ENCODE measurements at places on chromosomes 6 and 20. TPM values are rescaled to one million over a fixed set of nuclear protein-coding genes. Genes with fewer than 3 reads are reported as not detected.

- no peak for DNase-seq
These were observed 159.1 kb downstream of the TFAP2C start for GRCh38 chr20:56788041-56788670.

DNA sequence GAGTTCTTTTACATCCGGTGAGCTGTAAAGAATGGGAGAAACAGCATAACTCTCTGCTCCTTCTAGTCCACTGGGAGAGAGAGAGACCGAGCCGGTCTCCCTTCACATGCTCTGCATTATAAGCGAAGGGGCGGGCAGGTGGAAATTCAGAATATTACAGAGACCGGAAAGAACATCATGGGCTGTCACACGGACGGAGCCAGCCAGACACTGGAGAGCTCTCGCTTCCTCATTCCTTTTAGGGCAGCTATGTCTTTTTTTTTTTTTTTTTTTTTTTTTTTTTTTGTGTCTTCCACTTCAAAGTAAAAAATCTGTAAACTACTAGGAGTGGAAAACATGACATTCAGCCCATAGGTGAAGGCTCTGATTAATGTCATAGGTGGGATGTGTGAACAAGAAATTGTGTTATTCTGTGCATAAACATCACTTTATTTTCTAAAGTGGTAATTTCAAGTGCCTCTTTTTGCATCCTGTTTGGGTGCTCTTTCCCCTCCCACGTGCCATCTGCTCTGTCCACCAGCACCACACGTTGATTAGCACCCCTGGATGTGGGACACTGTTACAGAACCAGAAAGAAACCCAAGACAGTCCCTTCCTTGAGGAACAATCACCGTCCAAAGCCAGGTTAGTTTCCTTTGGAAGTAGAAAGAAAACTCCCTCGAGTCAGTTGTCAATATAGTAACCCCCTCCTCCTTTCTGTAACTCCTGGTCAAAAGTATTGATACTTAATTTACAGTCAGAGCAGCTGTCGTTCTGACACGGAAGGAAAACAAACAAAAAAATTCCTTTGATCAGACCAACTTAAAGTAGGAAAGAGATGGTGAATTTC is at the start of gene TAGAP:
TAGAP (minus strand) TSS at position 93 of the 829 bp plus-strand sequence. CDS start 845 bp downstream, outside the sequence.
- DNase-seq, result no peak

DNA sequence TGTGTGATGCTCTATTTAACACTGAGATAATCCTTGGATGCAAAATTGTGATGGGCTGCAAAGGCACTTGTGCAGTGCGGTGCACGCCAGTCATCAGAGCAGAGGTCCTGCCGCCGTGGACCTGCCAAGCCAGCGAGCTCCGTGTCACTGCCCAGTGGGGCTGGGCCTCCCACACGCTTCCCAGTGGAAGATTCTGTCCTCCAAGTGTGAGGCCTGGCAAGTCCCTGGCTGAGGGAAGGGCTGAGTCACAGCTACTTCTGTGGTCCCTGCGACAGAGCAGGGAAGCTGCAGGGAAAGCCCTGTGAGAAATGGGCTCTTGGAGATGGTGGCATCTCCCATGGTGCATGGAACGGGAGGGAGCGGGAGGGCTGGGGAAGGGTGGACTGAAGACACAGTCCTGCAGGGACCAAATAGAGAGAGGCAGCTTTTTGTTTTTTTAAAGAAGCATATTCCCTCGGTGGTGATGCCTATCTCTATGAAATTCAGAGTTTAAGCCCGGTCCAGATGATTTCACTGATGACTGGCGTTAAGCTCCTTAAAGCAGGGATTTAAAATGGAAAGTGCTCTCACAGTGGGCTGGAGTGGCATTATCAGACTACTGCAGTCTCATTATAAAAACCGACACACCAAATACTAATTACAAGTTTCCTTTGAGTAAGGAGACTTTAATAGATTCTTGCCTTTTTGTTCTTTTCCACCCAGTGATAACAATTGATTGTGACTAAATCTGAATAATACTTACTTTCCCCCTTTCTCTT is 413.7 kb downstream of the QKI start:
- DNase-seq, result no peak

SMLR1 gene
- 0.46 TPM for polyA plus RNA-seq

DNA sequence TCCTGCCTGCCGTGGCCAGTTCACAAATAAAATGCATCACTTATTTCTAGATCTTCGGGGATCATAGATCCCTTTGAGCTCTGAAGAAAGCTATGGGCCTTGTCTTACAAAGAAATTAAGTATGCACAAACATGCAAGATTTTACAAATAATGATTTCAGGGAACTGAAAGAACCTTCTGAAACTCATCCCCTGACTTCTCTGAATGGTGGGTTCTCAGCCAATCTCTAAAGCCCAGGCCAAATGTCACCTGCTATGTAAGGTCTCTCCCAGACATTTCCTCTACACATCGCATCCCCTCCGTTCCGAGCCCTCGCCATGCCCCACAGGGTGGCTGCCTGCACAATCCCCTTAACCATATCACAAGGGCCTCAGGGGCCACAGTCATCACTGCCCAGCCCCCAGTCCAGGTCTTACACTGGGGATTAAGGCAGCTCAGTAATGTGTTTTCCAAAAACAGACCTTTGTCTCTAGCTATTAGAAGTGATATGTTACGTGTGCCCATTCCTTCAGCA is 16.1 kb upstream of the ANKRD60 start:
- no peak for DNase-seq

DNA sequence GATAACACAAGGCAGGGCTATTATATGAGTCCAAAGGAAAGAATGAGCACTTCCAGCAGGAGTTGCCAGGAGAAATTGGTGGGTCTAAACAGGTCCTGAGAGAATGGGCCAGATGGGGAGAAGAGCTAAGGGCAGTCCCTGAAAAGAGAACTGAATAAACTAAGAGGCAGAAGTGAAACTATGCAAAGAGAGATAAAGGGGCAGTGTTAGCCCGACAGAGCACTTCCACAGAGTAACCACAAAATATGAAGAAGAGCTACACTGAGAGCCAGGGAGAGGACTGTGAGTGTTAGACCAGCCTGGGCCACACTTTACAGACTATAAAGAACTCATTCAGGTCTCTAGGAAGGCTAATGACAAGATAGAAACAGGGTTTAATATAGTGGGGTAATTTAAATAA is 43.8 kb downstream of the RALGAPA2 start:
- DNase-seq, result no peak

All from left renal pelvis (tissue), 4 donors.